H1 (cell line): ENCODE measurements at places on chromosomes 11 and 22. TPM values are rescaled to one million over a fixed set of nuclear protein-coding genes. Genes with fewer than 3 reads are reported as not detected.
A peak's percentile ranks its signal among the peaks of the same experiment; 100 is the strongest.

DNA sequence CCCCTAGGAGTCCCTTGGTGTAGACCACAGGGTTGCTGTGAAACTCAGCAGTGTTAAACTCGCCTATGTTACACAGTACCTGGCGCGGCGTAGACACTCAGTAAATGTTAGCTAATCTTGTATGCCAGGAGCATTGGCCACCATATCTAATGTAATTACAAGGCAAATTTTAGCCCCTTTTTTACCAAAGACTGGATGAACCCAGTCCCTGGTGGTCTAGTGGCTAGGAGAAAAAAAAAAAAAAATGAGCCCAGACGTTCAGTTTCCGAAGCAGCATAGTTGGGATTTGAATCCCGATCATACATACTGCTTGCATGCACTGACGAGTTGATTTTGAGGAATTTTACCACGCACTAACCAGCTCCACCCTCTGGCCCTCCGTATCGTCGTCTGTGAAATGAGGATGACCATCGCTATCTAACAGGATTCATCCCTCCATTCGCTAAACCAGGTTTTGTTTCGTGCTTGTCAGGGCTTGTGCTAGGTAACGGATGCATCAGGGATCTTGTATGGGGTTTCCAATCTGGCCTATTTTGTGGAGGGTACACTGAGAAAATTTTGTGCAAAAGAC lies 688 bp downstream of the PTS start:
- peak overlapping the region; percentile 87 for H3K4me3 ChIP-seq
- no peaks in the 10 kb centered on the region for H3K4me1 ChIP-seq
- H3K27me3 ChIP-seq: 0 out of 2 replicates have a peak, but pooled peaks cover 2% of the 10 kb centered on the region
- DNase-seq: no peak
- H3K27ac ChIP-seq: peak overlapping the region; percentile 91; the same call in 1 of the 2 replicates

- H3K27me3 ChIP-seq: no peaks in the 10 kb centered on the region
- no peak overlapping the region for H3K27ac ChIP-seq
- H3K4me3 ChIP-seq: no peak overlapping the region
- no peaks in the 10 kb centered on the region for H3K4me1 ChIP-seq
- no peak for DNase-seq
Observed at GRCh38 chr11:73405146-73405510, 28.9 kb downstream of the RELT start.

- H3K4me1 ChIP-seq: peaks cover 5% of the 10 kb centered on the region; the same call in 1 of the 2 replicates
- H3K27ac ChIP-seq: no peak overlapping the region
- no peaks in the 10 kb centered on the region for H3K36me3 ChIP-seq
- H3K4me3 ChIP-seq: no peak overlapping the region
Observed at GRCh38 chr11:112318661-112319060, 58.0 kb upstream of the PLET1 start.

Gene TH
- not detected in 2 replicates for total RNA-seq
